ENCODE measurements at places on chromosomes 4 and X.
A peak's percentile ranks its signal among the peaks of the same experiment; 100 is the strongest.

DNA sequence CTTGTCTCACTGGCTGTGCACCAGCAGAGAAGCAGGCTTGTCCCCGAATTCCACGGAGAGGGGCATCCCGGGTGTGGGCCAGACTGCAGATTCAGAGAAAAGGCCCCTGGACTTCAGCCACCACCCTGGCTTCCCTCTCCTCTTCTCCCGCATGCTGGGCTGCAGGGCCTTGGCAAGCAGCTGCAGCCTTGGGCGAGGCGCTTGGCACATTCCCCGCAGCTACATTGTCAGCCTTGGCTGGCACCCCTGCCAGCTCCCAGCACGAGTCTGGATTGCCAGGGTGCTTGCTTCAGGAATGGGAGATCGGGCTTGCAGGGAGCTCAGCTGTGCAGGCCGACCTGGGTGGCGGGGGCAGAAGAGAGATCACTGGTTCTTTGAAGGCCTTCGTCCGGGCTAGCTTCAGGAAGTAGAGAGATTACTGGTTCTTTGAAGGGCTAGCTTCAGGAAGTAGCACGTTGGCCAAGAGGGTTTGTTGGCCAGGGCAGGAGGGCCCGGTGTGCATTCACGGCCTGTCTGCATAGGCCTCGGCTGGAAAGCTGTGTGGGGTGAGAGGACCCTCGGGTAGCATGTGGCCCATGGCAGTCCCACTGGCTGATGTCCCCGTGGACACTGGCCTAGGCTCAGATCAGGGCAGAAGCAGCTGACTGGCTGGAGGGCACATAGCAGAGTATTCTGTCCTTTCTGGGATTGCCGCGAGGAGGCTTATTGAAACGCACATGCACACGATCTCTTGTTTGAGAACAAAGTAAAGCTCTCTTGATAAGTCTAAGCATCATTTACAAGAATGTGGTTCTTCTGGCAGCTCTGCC lies 2.7 kb downstream of the ABCD1 start:
- peak; percentile 64 for DNase-seq

DNA sequence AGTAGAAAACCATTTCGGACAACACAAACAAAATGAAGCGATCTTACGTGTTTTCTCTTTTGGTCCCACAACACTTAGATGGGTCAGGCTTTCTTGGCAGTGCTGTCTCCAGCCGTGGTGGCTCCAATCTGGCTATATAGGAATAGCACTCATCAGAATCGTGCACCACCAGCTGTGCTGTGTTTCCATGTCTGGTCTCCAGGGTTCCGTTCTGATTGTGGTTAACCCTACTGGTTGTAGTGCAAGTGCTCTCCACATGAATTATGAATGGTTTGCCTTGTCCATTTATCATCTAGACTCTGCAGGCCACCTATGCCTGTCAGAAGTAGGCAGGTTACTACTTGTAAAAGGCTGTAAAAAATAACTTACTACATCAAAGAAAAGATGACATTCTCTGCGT lies 536.3 kb downstream of the IQCM start:
- DNase-seq, result no peak

- no peak for DNase-seq
Measured at GRCh38 chrX:137101273-137101990, 67.6 kb upstream of the GPR101 start.

GRCh38 chrX:150225756-150226155 lies 137.4 kb upstream of the MAMLD1 start:
- no peak for DNase-seq

DNA sequence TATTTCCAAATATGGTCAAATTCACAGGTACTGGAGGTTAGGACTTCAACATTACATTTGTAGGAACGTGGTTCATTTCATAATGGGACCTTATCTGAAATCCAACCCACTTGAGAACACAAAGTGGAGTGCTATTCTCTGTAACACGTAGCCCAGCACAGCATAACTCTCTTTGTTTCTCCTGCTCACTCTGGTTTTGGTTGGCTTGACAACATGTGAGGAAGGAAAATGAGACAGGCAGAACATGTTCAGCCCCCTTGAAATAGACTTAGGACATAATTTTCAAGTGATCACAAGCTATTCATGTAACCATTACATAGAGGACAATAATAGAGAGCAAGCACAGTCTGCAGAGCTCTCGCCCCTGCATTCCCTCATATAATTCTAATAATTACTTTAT lies 115.1 kb upstream of the SMIM10 start:
- DNase-seq, result no peak

DNA sequence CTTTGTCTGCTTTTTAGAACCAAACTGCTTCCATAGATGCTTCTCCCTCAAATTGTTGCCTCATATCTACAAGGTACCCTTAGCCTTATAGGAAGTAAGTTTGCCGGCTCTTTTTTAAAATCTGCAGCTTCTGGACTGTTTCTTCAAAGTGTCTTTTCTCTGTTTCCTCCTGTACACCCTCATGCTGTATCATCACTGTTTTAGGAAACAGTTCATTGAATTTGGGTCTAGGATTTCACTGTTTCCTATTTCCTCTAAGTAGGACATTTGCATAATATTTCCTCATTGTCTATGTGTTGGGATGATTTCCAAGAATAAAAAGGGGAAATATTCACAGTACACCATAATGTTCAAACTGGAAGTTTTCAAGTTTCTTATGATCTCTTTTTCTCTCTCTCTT lies 43.0 kb downstream of the BANK1 start:
- no peak for DNase-seq

DNA sequence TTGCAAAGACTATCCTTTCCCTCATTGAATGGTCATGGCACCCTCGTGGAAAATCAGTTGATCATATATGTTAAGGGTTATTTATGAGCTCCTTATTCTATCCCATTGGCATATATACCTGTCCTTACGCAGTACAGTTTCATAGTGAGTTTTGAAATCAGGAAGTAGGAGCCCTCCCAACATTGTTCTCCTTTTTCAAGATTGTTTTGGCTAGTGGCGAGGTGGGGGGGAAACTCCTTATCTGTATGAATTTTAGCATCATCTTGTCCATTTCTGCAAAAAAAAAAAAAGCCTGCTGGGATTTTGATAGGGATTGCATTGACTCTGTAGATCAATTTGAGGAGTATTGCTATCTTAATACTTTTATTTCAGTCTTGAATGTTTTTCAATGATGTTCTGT lies 2.5 kb upstream of the USP9X start:
- no peak for DNase-seq

GRCh38 chrX:77892887-77893286 lies 2.3 kb downstream of the MAGT1 start:
- DNase-seq, result no peak

DNA sequence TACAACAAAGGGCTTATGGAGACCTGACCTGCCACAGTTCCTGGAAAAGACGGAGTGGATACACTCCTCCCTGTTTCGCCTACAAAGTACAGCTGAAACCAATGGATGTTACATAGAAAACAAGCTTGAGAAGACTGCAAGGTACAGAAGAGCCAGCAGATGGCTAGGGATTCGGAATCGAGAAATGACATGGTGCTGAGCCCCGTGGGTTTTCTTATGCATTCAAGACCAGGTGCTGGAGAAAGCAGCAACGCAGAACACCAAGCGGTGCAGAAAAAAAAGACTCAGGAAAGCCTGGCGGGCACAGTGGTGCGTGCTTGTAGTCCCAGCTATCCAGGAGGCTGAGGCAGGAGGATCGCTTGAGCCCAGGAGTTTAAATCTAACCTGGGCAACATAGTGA lies 13.8 kb downstream of the TIMM17B start:
- DNase-seq, result no peak

- DNase-seq, result no peak
Measured at GRCh38 chrX:119682019-119682989, 10.7 kb downstream of the SEPTIN6 start.

- no peak for DNase-seq
Measured at GRCh38 chr4:101019941-101020401, 327.4 kb downstream of the PPP3CA start.

DNA sequence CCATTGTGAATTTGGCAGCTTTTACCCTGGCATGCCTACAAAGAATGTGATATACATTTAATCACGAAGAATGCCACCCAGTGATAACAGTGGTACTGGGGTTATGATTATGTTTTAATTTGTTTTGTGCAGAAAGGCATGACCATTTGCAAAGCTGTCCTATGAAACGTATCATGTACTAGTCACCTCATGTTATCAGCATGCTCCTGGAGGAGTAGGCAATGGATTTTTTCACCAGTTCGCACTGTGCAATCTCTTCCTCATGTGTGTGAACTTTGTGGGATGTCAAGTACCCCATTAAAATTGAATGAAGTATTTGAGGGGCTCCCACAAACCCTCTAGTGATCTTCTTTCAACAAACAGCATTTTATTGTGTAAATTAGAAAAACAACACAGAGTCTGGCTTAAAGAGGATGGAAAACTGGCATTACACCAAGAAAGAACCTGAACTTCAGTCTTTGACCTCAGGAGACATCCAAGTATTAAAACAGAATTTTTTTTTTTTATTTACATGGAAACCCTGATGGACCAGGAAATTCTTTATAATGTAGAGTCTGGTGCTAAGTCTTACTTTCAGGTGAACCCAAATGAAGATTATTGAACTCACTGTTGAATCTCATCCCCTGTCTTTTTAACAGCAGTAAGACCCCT lies 200.6 kb upstream of the PGRMC2 start:
- DNase-seq, result no peak

- DNase-seq, result no peak
Measured at GRCh38 chr4:26017531-26017930, 103.5 kb downstream of the SMIM20 start.

DNA sequence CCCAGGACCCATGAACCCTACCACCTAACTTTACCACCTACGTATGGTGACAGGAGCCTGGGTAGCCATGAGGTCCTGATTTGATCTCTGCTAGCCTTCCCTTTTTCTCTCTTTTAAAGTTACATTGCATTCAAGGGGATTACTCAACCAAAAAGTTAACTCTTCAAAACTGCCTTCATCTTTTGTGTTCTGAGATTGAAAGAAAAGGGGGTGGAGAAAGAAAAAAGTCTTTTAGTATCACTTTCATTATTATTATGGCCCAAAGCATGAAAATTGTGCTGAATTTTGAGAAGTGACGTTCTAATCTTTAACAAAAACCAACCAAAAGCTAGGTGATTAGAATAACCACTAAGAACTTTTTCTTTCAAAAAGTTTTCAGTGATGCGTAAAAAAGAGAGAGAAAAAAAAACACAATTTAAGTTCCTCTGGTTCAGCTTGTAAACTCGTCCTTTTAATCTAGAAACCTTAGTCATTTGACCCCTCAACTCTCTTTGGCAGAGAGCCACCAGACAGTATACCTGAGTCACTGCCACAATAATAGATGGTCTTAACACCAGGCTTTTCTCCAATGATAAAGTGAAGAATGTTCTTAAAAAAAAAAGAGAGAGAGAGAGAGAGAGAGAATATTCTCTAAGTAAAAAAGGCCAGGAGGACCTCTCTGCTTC lies 347.4 kb upstream of the FGF13 start:
- DNase-seq, result peak; percentile 37

GRCh38 chrX:52821079-52821760 lies 10.1 kb downstream of the XAGE5 start:
- no peak for DNase-seq

DNA sequence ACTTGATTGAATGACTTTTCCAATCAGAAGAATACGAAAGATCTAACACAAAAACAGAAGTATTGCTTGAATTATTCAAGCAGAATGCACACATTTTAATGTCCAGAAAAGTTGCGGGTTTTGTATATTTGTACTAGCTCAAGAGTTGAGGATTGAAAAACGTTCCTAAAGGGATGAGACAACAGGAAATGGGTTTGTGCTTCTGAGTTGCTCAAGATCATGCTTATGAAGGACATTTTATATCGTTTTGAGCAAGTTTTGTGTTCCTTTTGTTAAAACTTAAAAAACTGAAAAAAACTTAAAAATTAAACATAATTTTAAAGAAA lies 353 bp upstream of the SMIM10 start:
- DNase-seq, result no peak

GRCh38 chr4:178198691-178199090 lies 756.5 kb upstream of the AGA start:
- no peak for DNase-seq

- DNase-seq, result no peak
Measured at GRCh38 chr4:3792813-3793212, 26.6 kb downstream of the ADRA2C start.

- DNase-seq, result no peak
Measured at GRCh38 chr4:81663368-81663767, 191.7 kb upstream of the RASGEF1B start.

- DNase-seq, result peak; percentile 92
Measured at GRCh38 chr4:1579901-1580691, 104.0 kb downstream of the FAM53A start.

DNA sequence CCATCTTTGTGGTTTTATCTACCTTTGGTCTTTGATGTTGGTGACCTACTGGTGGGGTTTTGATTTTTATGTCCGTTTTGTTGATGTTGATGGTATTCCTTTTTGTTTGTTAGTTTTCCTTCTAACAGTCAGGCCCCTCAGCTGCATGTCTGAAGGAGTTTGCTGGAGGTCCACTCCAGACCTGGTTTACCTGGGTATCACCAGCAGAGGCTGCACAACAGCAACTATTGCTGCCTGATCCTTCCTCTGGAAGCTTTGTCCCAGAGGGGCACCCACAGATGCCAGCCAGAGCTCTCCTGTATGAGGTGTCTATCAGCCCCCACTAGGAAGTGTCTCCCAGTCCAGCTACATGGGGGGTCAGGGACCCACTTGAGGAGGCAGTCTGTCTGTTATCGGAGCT lies 199.3 kb upstream of the WDFY3 start:
- no peak for DNase-seq

DNA sequence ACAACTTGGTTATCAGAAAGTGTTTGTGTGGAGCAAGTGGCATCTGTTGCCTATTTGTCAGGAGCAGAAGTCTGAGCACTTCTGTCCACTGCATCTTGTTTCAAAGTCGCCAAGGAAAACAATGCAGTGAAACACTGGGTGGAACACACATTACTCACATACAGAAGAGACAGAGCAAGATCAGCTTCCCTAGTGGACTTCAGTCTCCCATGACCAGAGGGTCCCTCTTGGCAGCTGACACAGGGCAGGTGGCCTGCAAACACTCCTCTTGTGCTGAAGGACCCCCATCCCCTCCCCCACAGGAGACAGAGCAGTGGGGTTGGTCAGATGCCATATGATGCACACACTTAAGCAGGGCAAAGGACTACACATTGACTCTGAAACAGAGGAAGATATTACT lies 3.6 kb upstream of the BBS12 start:
- no peak for DNase-seq

- no peak for DNase-seq
Measured at GRCh38 chrX:146602246-146602645, 207.3 kb upstream of the CXorf51B start.

DNA sequence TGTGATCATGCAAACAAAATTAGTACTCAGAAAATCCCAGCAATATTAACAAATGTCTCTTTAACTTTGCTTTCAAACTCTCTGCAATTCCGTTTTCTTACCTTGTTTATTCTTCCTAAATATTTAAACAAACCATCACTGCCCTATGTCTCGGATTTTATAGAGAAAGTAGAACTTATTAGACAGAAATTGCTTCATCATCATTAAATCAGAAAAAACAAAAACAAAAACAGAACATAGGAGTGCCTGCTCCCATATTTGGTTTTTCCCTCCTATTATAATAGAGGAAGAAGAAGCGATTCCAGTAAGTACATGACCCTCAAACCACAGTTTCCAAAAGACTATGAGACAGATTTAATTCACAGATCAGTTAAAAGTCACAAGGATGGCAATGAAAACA lies 1228.0 kb downstream of the RPA4 start:
- no peak for DNase-seq
